ENCODE measurements at places on chromosomes 13 and 19. TPM values are rescaled to one million over a fixed set of nuclear protein-coding genes. Genes with fewer than 3 reads are reported as not detected.

Gene DENND1C
- total RNA-seq: not detected

Gene FREM2
- not detected for total RNA-seq

Gene TEAD2
- 14.7 TPM for total RNA-seq

Gene SLC27A1
- total RNA-seq: 9.2 TPM

Gene HSPB6
- 36.4 TPM for total RNA-seq

Gene ZNF541
- 0.85 TPM for total RNA-seq

Gene PRR22
- under 0.01 TPM for total RNA-seq

Gene GPR4
- 0.28 TPM for total RNA-seq

Gene PEAK3
- not detected for total RNA-seq

Gene DIAPH3
- total RNA-seq: 25.9 TPM

Gene SLC25A41
- total RNA-seq: not detected

Gene ZNF223
- 5.4 TPM for total RNA-seq

Gene ZNF564
- total RNA-seq: 8.6 TPM

Gene ZNF284
- 2.5 TPM for total RNA-seq

Gene CDX2
- total RNA-seq: not detected

Gene MCEMP1
- total RNA-seq: not detected

Gene ENOX1
- 10.1 TPM for total RNA-seq

Gene ZNF415
- 5.8 TPM for total RNA-seq

Gene ZNF665
- 6.8 TPM for total RNA-seq

Gene MARCHF2
- 64.0 TPM for total RNA-seq

Gene THSD1
- total RNA-seq: 14.9 TPM

Gene MKNK2
- total RNA-seq: 73.9 TPM

Gene KLK11
- total RNA-seq: not detected

Gene FOSB
- 4.6 TPM for total RNA-seq

Gene CGB8
- not detected for total RNA-seq

Gene TGFBR3L
- 1.7 TPM for total RNA-seq

Gene FGF22
- not detected for total RNA-seq

Gene CDKN2D
- total RNA-seq: 12.5 TPM

Gene NHLRC3
- 9.2 TPM for total RNA-seq

Gene ZNF66
- total RNA-seq: 1.4 TPM

Gene CRB3
- total RNA-seq: not detected

Gene CYP2A7
- total RNA-seq: not detected

Gene ZNF471
- total RNA-seq: 4.8 TPM

Gene ZNF229
- total RNA-seq: 8.6 TPM

Gene ARHGEF1
- total RNA-seq: 51.6 TPM

Gene POU2F2
- 0.56 TPM for total RNA-seq

Gene CPB2
- not detected for total RNA-seq

Gene SIAH3
- not detected for total RNA-seq

Gene TSEN34
- 76.5 TPM for total RNA-seq

Gene KASH5
- total RNA-seq: not detected

Gene SYNGR4
- total RNA-seq: not detected

Gene CRX
- total RNA-seq: not detected

Gene PRRG2
- total RNA-seq: 1.1 TPM

Gene GPR18
- not detected for total RNA-seq

Gene ZNF443
- total RNA-seq: 3.8 TPM

All from regular cardiac myocyte (primary cell).